ENCODE measurements at places on chromosomes 6 and 20.
A peak's percentile ranks its signal among the peaks of the same experiment; 100 is the strongest.

DNA sequence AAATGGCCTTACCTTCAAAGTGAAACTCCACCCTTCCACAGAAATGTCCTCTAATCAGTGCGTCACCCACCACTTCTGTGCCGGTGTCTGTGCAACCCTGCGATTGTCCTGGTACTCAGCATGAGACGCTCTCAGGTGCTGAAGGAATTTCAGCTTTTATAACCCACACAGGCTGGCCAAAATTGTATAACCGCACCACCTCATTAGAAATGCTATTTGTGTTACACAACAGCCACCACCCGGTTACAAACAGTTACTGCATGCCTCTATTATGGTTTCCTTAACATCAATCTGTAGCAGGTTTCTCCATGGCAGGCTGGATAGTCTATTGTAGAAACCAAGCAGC is 51.5 kb downstream of the SLC23A2 start:
- DNase-seq = peak; percentile 21

- no peak for DNase-seq
These were observed 1.4 kb upstream of the RNASET2 start for GRCh38 chr6:166957805-166958076.

- DNase-seq = no peak
These were observed 175.5 kb downstream of the ATXN1 start for GRCh38 chr6:16585805-16586204.

- DNase-seq = no peak
These were observed 270 bp upstream of the TIAM2 start for GRCh38 chr6:154994836-154995253.

DNA sequence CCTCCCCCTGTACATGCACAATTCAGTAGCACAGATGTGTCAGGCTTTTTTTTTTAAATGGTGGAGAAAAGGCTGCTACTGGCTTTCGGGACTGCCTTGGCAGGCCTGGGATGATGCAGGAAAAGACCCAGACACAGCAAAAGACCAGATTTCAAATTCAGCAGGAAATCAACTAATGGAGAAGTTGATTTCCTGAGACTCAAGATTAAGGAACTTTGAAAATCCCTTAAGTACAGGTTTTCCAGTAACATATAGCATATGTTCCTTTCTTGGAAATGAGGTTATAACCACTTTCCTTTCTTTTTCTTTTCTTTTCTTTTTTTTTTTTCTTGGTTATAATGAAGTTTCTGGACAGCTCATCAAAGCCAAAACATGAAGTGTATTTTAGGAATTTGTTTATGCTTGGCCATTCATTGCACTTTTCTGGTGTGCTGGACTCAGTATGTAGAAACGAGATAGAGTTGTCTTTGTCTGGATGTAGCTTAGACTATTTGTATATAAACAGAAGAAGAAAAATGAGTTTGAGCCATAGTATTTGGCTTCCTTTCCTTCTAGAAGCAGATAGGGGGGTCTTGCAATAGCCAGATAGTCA is 119.4 kb downstream of the SASH1 start:
- no peak for DNase-seq

DNA sequence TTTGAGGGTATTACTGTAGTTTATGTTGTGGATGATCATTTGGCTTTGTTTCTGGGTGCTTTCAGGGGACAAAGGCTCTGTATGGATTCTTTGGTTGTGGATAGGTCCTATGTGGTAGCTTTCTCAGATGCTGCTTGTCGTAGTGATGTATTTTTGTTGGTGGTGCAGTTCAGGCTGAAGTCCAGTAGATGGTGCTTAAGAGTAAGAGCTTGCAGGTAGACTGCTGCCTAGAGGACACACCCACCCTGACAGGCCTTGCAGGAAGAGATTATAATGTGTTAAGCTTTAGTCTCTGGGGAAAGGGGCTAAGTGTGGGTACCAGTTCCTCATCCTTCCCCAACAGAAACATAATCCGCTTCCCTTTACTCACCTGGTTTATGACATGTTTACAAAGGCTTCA is 62.6 kb upstream of the ADGRB3 start:
- peak; percentile 7 for DNase-seq

DNA sequence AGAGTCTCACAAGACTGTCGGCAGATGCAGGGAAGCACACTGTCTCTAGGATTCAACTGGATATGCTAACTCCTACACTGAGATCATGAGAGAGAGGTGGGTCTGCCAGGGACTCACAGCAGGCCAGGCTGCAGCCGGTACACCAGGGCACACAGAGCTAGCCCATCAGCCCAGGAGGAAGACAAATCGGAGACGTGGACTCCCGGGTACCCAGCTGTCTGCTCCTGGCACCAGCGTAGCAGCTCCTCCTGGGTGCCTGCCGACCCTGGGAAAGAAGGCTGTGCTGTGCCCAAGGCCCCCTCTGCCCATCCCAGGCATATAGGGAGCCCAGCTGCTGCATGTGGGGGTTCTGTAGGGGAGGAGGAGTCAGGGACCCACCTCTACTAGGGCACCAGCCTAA is 7.0 kb downstream of the MICAL1 start:
- DNase-seq = no peak

GRCh38 chr20:676315-676937 is 824 bp upstream of the SCRT2 start:
- no peak for DNase-seq
